ENCODE measurements at places on chromosomes 4 and X.

DNA sequence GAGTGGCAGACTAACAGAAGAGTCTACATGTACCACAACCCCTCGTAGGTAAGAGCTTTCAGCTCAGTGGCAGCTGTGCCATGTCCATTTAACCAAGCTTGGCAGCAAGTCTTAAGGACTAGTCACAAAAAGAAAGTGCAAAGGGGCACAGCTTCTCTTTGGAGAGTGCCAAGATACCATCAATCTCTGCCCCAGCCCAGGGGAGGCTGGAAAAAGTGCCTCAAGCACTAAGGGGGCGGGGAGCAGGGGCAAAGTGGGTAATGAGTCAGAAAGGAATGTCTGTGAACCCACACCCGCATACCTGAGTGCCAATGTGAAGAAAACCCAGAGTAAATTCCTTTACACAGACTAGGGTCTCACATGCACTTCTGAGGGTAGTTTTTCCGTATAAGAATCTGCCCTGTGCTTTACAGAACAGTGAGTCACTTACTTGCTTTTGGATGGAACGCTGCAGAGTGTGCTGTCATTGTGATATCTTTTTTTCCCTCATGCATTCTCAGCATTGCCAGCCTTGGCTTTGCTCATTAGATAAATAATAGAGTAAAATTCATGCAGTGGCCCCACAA is 219.8 kb downstream of the ZNF674 start:
- peak; percentile 46 for DNase-seq

DNA sequence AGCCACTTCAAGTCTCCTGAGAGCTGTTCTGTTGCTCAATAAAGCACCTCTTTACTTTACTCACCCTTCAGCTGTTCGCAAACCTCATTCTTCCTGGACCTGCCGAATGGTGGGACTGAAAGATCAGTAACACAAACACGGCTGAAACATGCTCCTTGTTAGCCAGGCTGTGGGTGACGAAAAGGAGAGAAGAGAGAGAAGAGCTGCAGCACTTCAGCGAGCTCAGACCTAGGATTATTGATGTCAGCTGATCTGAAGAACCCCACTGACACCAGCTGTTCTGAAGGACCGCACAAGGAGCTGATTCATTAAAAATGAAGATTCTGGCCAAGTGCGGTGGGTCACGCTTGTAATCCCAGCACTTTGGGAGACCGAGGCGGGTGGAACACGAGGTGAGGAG is 2020.0 kb upstream of the ADGRL3 start:
- DNase-seq, result no peak

DNA sequence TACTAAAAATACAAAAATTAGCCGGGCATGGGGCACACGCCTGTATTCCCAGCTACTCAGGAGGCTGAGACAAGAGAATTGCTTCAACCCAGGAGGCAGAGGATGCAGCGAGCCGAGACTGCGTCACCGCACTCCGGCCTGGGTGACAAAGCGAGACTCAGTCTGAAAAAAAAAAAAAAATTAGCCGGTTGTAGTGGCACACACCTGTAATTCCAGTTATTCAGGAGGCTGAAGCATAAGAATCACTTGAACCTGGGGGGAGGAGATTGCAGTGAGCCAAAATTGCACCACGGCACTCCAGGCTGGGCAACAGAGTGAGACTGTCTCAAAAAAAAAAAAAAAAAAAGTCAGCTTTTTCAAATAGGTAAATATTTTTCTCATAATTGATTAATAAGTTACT is 71.9 kb downstream of the WDFY3 start:
- no peak for DNase-seq

GRCh38 chr4:93788712-93789111 is 39.8 kb upstream of the ATOH1 start:
- DNase-seq, result no peak

DNA sequence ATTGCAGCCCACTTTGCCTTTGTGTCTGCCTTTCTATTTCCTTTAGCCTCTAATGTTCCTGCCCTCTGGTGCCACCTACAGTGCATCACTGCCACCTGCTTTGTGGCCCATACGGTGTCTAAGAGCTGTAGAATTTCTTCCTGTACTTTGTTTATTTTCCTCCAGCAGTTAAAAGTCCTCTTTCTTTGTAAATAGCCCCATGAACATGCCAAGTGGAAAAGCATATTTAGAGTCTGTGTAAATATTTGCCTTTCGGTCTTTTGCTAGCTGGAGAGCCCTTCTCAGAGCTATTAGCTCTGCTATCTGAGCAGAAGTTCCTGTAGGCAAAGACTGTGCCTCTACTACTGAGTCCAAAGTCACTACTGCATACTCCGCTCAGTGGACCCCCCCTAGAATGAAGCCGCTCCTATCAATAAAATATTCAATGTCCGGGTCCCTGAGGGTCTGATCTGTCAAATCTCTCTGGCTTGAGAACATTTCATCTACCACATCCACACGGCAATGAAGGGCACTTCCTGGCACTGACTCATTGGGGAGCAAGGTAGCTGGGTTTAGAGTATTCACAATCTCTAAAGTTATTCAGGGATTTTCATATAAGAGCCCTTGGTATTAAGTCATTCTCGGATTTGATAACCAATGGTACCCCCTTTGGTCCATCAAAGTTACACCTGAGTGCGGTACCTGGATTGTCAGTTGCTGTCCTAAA is 36.3 kb downstream of the SULT1E1 start:
- no peak for DNase-seq

DNA sequence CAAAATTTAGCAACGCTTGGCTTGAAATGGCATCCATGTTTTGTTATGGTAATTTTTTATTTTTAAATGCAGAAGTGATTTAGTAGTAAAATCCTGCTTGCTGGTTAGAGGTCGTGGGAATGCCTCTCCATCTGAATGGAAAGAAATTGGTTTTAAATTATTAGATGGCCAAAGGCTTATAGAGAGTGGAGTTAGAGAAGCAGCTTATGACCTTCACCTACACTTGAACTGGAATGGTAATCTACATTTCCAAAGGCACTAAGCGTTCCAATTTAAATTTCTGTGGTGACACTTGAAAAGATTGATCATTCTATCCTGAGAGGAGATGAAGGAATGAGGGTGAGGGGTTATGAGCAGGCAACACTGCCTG is 280.7 kb downstream of the RAPGEF2 start:
- DNase-seq, result no peak

DNA sequence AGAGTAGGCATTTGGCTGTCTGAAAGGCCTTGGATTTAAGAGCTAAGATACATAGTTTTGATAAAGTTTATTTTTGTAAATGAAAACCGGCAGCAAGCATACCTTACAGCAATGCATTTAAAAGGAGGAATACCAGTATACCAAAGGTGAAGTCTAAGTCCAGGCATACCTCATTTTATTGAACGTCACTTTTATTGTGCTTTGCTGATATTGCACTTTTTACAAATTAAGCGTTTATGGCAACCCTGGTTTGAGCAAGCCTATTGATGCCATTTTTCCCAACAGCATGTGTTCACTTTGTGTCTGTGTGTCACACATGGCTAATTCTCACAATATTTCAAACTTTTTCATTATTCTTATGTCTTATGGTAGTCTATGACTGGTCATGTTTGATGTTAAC is 8.4 kb upstream of the SLC6A14 start:
- DNase-seq, result no peak

DNA sequence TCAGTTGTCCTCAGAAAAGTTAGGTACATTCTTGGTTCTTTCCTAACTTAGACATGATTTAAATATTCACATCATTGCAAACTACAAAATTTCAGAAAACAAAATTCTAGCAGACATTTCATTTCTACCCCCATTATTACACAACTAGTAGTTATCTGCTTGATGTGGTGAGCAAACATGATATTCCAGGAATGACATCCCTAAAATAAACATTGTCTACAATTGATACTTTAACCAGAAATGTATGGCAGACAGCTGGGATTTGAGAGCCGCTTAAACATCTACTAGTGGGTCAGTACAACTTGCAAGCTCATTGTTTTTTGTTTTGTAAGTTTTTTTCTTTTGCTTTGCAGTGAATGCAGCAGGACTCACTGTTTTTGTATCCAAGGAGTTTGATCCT is 32.1 kb upstream of the AMBN start:
- no peak for DNase-seq

GRCh38 chr4:165379678-165380064 is 863 bp downstream of the CPE start:
- DNase-seq, result no peak

- no peak for DNase-seq
These were observed 307.2 kb upstream of the NR3C2 start for GRCh38 chr4:148749403-148749802.

GRCh38 chr4:151951671-151952050 is 190.9 kb upstream of the GATB start:
- no peak for DNase-seq

- DNase-seq, result no peak
These were observed 358.4 kb upstream of the MAGEB16 start for GRCh38 chrX:35439692-35440091.

- DNase-seq, result peak; percentile 62
These were observed 80.7 kb downstream of the GPRIN3 start for GRCh38 chr4:89226665-89227574.

DNA sequence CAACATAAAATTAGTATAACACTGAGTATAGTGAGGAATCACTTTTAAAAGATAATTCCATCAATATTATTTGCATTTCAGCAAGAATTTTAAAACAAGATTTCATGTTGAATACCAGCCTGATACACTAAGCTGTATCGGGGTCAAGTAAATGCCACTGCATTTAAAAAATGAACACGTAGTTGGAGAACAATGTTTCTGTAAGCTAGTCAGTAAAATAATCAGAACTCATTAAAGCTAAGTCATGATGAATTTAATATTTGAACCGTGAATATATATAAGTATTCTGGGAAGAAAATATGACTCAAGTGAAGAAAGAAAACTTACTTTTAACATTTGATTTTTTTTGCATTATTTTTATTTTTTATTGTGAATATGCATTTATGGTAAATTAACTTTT is 611.0 kb upstream of the PABPC4L start:
- no peak for DNase-seq

DNA sequence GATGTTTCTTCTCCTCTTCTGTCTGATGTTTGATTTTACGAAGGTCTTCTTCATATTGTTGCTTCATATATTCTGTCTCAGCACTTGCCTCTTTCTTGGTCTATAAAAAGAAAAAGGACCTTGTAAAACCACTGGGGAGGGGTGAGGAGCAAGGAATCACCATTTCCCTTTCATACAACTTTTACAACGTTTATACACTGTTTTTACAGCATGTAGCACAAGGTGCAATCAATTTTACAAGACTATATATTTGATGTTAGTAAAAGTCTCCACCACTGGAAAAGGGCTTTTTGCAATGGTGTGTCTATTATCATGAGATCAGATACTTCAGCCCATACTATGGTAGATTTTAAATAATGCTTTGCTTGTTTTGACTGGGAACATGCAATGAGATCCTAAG is 76.3 kb downstream of the FAM184B start:
- DNase-seq, result no peak
